ENCODE measurements at places on chromosomes 2 and 18.

DNA sequence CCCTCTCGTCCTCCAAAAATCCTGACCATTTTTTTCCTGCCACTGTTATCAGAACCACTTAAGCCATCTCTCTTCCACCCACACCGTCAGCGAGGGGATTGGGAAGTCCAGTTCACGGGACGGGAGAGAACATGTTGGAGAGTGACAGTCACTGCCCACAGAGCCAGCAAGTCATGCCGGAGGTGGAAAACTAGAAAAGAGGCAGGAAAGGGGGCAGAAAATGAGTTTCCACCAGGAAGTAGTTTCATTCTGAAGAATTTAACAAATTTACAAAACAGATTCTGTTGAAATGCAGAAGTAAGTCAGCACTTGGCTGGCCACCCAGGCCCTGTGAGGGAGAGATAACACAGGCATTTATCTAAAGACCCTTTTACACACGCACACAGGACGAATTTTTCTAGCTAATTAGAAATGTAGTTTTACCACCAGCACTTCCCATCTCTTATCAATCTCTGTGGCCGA lies 431.3 kb downstream of the TSN start:
- no peak for DNase-seq

- no peak for DNase-seq
Measured at GRCh38 chr2:175844169-175844568, 157.9 kb downstream of the LNPK start.

DNA sequence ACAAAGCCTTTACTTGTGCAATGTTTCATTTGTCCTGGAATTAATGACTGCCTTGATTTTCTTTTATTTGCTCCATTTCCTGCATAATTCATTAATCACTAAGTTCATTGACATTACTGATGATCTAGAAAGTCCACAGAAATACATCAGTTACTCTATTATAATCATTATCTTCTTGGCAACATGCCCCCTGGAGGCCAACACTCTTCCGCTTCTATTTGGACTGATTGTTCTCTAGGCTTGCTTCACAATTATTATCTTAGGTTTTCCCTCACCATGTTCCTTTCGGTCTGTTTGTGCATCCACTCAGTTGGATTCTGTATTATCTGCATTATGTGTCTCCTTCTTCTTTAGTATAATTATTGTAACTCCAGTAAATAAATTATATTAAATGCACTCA lies 461.0 kb upstream of the CDH2 start:
- DNase-seq = no peak

GRCh38 chr2:172642301-172643020 lies 86.6 kb downstream of the PDK1 start:
- no peak for DNase-seq

GRCh38 chr2:64630752-64631151 lies 23.0 kb downstream of the SERTAD2 start:
- no peak for DNase-seq
